ENCODE measurements at places on chromosomes 13 and 19.

DNA sequence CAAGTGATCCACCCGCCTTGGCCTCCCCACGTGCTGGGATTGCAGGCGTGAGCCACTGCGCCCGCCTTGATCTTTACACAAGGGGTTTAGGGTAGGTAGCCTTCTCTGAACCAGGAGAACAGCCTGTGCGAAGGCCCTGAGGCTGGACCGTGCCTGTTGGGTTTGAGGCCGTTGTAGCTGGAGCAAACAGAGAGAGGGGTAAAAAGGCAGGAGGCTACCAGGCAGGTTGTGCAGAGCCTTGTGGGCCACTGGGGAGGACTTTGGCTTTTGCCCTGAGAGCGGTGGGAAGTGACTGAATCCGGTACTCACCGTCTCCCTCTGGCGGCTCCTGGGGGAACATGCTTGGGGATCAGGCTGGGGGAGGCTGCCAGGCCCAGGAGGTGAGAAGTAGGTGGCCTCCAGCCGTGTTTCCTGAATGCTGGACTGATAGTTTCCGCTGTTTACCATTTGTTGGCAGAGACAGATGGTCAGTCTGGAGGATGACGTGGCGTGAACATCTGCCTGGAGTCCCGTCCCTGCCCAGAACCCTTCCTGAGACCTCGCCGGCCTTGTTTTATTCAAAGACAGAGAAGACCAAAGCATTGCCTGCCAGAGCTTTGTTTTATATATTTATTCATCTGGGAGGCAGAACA lies 24.6 kb downstream of the SPC24 start:
- DNase-seq: peak; percentile 95

DNA sequence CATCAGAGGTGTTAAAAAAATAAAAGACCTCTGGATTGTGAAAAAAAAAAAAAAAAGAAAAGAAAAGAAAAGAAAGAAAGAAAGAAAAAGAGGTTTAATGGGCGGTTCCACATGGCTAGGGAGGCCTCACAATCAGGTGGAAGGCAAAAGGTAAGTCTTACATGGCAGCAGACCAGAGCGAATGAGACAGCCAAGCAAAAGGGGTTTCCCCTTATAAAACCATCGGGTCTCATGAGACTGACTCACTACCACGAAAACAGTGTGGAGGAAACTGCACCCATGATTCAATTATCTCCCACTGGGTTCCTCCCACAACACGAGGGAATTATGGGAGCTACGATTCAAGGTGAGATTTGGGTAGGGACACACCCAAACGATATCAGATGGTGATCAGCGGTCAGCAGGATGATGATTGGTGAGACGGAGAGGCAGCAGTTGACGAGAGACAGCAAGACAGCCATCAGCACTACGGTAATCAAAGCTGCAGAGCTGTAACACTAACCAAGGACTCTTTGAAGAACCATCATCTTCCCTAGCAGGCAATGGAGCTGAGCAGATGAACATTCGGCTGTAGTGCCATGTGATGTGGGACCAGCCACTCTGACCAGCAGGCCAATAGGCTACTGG lies 3.9 kb upstream of the CD209 start:
- DNase-seq: no peak

- DNase-seq: no peak
Measured at GRCh38 chr19:44785271-44785670, 7.6 kb downstream of the CBLC start.

DNA sequence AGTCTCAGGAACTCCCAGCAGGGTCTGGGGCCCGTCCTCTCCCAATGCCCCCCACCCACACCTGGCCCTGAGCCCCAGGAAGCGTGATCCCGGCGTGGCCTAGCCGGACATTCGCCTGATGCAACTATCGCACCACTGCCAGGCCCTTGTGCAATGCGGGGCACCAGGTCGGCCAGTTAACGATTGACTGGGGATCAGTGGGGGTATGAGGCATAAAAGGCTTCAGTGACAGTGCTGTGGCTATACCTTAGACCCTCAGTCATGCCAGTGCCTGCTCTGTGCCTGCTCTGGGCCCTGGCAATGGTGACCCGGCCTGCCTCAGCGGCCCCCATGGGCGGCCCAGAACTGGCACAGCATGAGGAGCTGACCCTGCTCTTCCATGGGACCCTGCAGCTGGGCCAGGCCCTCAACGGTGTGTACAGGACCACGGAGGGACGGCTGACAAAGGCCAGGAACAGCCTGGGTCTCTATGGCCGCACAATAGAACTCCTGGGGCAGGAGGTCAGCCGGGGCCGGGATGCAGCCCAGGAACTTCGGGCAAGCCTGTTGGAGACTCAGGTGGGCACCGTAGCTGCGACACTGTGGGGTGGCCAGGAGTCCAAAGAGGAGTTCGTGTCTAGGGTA lies at the start of gene ANGPTL8:
Gene ANGPTL8 (plus strand): TSS at position 243 of the 624 bp plus-strand sequence. CDS start 19 bp downstream, at position 262.
- DNase-seq: no peak

DNA sequence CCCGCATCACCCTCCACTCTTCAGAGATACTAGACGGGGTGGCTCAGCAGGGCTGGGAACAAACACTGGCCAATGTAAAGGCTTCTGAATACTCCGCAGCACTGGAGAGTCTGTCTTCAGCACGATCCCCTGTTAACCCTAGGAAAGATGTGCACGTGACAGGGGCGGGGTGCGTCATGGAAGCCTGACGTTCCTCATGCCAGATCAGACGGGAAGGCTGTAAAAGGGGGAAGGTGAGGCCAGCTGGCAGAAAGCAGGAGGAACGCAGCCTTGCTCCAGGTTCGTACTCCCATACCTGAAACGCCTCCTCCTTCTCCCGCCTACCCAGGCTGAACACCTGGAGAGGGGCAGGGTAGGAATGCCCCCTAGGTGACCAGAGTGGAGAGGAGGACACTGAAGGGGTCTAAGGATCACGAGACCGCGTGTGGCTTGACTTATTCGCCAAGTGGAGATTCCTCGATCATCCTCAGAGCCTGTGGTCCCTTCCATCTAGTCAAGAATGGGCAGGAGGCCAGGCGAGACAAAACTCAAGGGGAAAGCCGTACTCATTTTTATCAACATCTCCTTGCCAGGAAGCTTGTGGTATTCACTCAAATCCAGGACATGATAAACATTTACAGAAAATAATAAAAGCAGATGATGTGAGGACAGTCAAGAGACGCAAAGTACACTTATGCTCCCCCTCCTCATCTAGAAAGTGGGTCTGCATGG lies 18.2 kb upstream of the FFAR2 start:
- no peak for DNase-seq

DNA sequence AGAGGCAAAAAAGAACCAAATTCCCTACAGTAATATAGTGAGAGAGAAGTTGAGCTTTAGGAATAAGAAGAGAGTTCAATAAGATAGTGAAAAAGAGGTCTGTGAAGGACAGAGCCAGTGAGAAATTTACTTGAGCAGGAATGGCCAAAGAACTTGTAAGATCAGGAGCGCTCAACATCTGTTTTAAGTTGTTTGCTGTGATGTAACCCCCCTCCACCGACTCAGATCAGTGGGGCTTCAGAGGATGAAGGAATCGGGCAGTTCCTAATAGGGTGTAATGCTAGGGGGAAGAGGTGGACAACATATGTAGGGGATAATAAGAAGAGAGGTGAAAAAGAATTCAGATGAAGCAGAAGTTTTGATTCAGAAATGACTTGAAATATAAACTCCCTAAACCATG lies 85.3 kb upstream of the FNDC3A start:
- no peak for DNase-seq

DNA sequence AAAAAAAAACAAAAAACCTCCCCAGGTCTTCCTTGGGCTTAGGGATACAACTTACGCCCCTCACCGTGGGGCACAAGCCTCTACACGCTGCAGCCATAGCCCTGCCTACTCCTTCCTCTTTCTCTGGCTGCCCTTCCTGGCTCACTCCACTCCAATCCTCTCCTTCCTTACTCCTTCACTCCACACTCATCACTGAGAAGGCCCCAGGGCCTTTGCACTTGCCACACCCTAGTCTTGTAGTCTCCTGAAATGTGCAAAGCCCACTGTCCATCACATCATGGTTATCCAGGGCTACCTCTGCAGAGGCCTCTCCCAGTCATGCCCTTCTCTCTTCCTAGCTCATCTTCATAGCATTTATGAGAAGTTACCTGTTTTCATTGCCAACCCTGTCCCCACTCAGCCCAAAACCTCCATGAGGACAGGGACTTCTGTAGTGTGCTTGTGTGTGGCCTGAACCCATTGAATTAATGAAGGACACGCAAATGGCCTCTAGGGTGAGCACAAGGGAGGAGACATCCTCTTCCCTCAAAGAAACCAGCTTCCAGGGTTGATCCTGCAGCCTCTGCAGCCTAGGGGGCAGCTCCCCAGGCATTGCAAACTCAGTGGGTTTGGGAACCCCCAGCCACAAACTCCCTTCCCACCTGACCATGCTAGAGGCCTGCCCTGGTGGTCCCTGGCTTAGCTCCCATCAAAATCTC lies 7.9 kb upstream of the HSH2D start:
- DNase-seq: no peak

GRCh38 chr13:80168089-80168850 lies 172.7 kb downstream of the SPRY2 start:
- no peak for DNase-seq

DNA sequence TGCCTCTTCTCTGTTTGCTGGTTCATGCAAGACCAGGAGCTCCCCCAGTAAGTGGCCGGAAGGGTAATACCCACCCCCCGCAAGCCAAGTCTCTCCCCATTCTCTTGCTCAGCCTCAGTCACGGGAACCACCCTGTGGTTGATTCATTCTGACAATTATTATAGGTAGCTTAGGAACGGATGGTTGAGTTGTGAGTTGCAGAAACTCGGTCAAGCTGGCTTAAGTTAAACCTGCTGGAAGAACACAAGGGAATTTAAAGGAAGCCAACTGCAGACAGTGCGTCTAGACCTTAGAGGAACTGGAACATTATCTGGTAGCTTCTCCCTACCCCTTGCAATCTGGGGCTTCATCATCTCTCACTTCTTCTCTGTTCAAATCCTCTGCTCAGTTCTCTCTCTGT lies 8.9 kb downstream of the FPR1 start:
- DNase-seq: no peak

GRCh38 chr19:19531951-19532805 lies 3.5 kb downstream of the YJEFN3 start:
- DNase-seq: peak; percentile 88

GRCh38 chr19:33064458-33064791 lies 263 bp downstream of the RHPN2 start:
- DNase-seq: no peak

- DNase-seq: no peak
Measured at GRCh38 chr13:99496184-99497142, 4.8 kb upstream of the TM9SF2 start.

DNA sequence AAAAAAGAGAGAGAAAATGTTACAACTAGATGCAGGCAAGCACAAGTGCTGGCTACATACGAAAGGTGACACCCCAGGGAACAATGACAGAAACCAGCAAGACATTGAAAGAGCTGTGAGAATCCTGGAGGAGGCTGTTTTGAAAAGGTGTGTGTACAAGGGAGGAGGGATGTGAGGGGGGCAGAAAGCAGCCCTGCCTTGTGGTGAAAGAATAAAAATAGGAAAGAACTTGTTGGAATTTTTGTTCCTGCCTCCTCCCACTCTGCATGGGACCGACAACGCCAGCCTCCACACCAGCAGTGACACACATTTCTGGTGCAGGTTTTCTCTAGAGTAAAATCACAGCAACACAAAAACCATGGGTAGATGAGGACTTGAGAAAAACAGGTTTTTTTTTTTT lies 1258.6 kb downstream of the PCDH9 start:
- peak; percentile 14 for DNase-seq

- DNase-seq: peak; percentile 79
Measured at GRCh38 chr13:22880741-22881720, 299.7 kb upstream of the SGCG start.

GRCh38 chr19:2556221-2557092 lies 80.5 kb downstream of the GADD45B start:
- DNase-seq: peak; percentile 46

DNA sequence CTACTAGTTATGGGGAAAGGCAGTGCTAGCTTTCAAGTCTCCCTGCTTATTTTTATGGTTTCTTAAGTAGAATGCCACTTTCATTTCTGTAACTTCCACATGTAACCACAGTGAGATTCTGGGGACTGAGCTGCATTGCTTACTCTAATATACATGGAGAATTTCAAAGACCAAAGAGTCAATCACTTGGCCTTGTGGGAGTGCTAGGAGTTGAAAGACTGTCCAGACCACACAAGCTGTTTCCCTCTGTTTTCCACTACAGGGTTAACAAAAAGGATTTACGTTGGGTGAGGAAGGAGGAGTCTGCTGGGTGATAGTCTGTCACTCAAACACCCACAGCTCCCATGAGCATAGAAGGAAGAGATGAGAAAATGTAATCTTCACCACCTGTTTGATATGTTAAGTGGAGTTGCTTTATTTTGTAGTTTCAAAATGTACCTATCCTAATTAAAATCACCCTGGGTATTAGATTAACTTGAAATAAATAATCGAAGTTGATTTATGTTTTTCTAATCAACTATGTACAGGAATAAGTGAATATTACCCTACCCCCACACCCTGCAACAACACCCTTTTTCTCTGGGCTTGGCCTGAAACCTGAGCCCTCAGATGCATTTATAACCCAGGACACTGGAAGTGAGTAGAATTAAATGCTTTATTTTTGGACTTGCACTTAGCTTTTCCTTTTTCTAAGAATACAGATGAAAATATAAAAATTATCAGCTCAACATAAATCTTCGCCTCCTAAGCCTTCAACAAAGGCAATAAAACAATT lies 225.8 kb upstream of the SLC10A2 start:
- DNase-seq: no peak

DNA sequence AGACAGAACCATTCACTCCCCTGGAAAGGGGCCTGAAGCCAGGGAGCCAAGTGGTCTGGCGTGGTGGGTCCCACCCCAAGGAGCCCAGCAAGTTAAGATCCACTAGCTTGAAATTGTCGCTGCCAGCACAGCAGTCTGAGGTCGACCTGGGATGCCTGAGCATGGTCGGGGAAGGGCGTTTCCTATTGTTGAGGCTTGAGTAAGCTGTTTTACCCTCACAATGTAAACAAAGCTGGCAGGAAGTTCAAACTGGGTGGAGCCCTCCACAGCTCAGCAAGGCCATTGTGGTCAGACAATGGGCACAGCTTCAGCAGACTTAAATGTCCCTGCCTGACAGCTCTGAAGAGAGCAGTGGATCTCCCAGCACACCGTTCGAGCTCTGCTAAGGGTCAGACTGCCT lies 195.6 kb upstream of the DACH1 start:
- peak; percentile 75 for DNase-seq

DNA sequence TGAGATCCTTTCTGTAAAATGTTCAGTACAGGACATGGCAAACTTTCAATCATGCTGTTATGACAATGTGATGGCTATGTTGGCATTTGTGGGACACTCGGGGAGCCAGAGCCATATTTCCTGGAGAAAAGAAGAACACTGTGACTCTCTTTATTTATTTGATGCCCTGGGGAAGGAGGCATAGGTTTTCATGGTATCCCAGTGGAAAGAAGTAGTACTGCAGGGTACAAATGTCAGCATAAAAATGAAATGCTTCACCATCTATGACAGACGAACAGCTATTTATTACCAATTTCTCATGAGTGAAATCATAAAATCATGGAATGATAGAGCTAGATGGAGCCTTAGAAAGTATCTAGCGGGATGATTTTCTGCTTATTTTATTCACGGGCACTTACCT lies 217.1 kb downstream of the COL4A1 start:
- no peak for DNase-seq
